ENCODE measurements at places on chromosomes 12 and 14. TPM values are rescaled to one million over a fixed set of nuclear protein-coding genes. Genes with fewer than 3 reads are reported as not detected.

HOXC13 gene
- not detected for total RNA-seq

TMEM117 gene
- total RNA-seq = 3.7 TPM

CCDC196 gene
- total RNA-seq = not detected

BCAT1 gene
- 1.3 TPM for total RNA-seq

LRRC10 gene
- total RNA-seq = not detected

DNA sequence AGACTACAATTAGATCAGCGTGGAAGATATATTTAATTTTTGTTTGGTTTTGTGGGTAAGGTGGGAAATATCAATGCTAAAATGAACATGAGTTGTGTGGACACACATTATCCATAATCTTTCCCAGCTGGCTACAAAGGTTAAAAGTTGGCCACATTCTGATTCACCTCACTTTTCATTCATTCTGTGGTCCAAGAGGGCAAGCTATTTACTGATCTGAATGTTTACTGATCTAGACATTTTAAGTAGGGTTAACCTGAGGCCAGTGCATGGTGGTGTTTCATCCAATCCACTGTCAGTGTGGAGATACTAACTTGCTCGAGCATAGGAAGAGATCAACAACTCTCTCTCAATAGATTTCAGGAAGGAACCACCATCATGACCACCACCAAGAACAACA lies 71.6 kb downstream of the DCAF5 start:
- peaks cover 18% of the 10 kb centered on the region for H3K36me3 ChIP-seq
- no peak for DNase-seq
- no peak overlapping the region for H3K4me3 ChIP-seq
- H3K4me1 ChIP-seq = no peaks in the 10 kb centered on the region

DNA sequence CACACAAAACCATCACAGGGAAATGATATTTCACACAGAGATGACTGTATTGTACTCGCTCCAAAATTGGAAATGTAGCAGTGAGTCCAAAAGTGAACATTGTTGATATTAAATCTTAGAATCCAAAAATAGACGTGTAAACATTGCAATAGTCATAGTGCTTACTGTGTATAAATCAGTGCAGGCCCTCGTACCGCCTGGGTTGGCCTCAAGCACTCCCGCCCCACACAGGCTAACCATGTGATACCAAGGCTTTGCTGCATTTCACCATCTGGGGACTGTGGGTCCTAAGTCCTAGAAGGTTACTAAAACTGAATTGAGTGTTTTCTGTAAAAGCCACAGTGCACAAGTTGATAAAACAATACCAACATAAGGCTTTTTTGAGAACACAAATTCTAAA lies 107.3 kb downstream of the PPP2R5E start:
- no peaks in the 10 kb centered on the region for H3K27me3 ChIP-seq
- H3K4me1 ChIP-seq = peaks cover 45% of the 10 kb centered on the region
- no peak overlapping the region for H3K27ac ChIP-seq
- H3K36me3 ChIP-seq = no peaks in the 10 kb centered on the region
- H3K4me3 ChIP-seq = no peak overlapping the region

- DNase-seq = no peak
- no peak overlapping the region for H3K4me3 ChIP-seq
- no peaks in the 10 kb centered on the region for H3K27me3 ChIP-seq
- no peaks in the 10 kb centered on the region for H3K36me3 ChIP-seq
Observed at GRCh38 chr12:27521066-27521465, 2.9 kb upstream of the PPFIBP1 start.

- H3K27ac ChIP-seq = no peak overlapping the region
- H3K4me3 ChIP-seq = no peak overlapping the region
- no peaks in the 10 kb centered on the region for H3K27me3 ChIP-seq
- no peaks in the 10 kb centered on the region for H3K4me1 ChIP-seq
Observed at GRCh38 chr14:60381909-60382308, 104.0 kb downstream of the C14orf39 start.

GRCh38 chr14:38063711-38064320 lies 143.9 kb upstream of the SSTR1 start:
- no peak for DNase-seq
- H3K4me1 ChIP-seq = peaks cover 38% of the 10 kb centered on the region
- H3K4me3 ChIP-seq = no peak overlapping the region
- H3K27me3 ChIP-seq = no peaks in the 10 kb centered on the region
- no peaks in the 10 kb centered on the region for H3K36me3 ChIP-seq

- H3K27me3 ChIP-seq = no peaks in the 10 kb centered on the region
- H3K36me3 ChIP-seq = peaks cover 19% of the 10 kb centered on the region
- H3K27ac ChIP-seq = no peak overlapping the region
- H3K4me1 ChIP-seq = peaks cover 7% of the 10 kb centered on the region
- DNase-seq = peak; percentile 44
- H3K4me3 ChIP-seq = no peak overlapping the region
Observed at GRCh38 chr12:56029666-56030293, 8.9 kb downstream of the IKZF4 start.

DNA sequence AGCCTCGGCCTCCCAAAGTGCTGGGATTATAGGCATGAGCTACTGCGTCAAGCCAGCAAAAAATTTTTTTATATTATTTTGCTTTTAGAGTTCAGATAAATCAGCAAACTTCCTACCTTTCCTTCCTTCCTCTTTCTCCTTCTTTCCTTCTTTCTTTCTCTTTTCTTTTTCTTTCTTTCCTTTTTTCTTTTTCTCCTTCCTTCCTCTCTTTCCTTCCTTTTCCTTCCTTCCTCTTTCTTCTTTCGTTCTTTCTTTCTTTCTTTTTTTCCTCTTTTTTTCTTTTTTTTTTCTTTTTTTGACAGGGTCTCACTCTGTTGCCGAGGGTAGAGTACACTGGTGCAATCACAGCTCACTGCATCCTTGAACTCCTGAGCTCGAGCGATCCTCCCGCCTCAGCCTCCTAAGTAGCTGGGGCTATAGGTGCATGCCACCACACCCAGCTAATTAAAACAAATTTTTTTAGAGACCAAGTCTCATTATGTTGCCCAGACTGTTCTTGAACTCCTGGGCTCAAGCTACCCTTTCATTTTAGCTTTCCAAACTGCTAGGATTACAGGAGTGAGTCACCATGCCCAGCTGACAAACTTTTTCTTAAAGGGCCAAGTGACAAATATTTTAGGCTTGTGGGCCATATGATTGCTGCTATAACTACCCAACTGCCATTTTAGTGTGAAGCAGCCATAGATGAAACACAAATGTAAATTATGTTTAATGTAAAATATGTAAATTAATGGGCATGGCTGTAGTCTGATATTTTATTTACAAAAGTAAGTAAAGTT lies 7.1 kb upstream of the WASHC4 start:
- no peak overlapping the region for H3K27ac ChIP-seq
- no peaks in the 10 kb centered on the region for H3K36me3 ChIP-seq
- DNase-seq = no peak
- H3K4me1 ChIP-seq = no peaks in the 10 kb centered on the region

DNA sequence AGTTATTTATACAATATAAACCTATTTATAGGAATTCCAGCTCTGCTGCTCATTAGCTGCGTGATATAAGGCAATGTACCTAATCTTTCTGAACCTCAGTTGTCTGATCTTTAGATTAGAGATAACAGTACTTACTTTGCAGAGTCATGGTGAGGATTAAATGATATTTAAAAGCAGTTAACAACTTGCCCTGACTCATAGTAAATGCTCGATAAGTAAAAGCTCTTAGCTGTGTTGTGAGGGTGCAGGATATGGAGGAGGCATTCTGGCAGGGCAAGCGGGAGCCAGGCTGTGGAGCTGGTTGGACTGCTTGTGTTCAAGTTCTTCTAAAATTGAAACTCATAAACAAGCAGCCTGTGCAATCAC lies 140.0 kb upstream of the PRICKLE1 start:
- no peak overlapping the region for H3K4me3 ChIP-seq
- H3K27me3 ChIP-seq = no peaks in the 10 kb centered on the region
- no peak for DNase-seq
- H3K36me3 ChIP-seq = no peaks in the 10 kb centered on the region
- H3K4me1 ChIP-seq = no peaks in the 10 kb centered on the region

DNA sequence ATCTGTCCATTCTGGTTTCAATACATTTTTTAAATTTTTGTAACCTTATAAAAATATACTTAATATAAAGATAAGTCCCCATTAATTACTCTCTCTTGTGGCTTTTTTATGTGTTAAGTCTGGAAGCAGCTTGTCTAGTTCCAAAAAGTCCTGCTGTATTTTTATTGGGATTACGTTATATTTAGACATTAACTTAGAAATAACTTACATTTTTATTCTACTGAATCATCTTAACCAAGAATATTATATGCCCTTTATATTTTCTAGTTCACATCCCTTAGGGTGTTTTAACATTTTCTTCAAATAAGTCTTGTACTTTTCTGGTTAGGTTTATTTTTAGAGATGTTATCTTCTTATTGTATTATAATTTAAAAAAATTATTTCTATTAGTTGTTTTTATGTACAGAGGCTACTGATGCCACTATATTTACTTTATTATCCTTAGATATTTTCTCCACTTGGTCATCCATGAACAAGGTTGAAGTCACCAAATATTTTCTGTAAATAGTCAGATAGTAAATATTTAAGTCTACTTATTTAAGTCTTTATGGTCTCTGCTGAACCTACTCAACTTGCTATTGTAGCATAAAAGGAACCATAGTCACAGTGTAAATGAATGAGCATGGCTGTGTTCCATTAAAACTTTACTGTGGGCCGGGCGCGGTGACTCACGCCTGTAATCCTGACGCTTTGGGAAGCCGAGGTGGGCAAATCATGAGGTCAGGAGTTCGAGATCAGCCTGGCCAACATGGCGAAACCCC lies 132.4 kb upstream of the NEDD1 start:
- no peak for DNase-seq
- no peak overlapping the region for H3K4me3 ChIP-seq
- H3K36me3 ChIP-seq = no peaks in the 10 kb centered on the region
- H3K4me1 ChIP-seq = no peaks in the 10 kb centered on the region
- no peak overlapping the region for H3K27ac ChIP-seq
